ENCODE measurements at places on chromosomes 4 and X. TPM values are rescaled to one million over a fixed set of nuclear protein-coding genes. Genes with fewer than 3 reads are reported as not detected.

DNA sequence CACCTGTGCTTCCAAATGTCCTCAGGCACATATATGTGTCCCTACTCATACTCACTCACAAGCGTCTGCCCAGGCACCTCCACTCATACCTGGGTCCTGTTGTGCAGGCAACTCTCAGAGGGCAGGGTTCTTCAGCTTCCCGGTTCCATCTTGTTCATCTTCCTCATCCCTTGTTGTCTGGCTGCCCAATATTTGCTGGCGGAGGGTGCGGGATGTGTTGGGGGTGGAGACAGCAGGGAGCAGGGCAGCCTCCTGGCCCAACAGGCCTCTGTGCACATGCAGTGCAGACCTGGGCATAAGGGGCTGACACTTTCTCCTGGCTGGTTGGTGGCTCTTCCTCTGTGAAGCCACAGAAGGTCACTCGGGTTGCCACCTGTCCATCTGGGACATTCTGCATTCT, 32.1 kb downstream of the NBDY start:
- no peaks in the 10 kb centered on the region for H3K27me3 ChIP-seq
- no peak overlapping the region for H3K27ac ChIP-seq
- no peak overlapping the region for H3K4me3 ChIP-seq

DNA sequence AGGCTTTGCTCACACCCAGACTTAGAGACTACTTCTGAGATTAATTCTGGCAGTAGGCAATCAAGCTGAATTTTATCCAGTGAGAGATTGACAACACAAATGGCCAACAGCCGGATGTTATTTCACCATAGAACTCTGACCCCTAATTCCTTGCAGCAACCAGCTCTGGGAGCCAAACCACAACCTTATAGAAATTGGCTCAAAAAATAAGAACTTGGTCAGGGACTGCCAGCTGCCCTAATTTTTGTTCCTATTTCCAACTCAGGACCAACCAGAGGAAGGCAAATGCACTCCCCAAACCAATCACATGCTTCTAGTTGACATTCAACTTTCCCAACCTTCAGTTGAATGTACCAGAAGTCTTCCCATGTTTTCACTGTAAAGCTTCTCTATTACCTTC, 269.7 kb downstream of the HS3ST1 start:
- no peak for DNase-seq
- H3K36me3 ChIP-seq: no peaks in the 10 kb centered on the region
- H3K4me1 ChIP-seq: no peaks in the 10 kb centered on the region
- no peak overlapping the region for H3K27ac ChIP-seq
- H3K27me3 ChIP-seq: no peaks in the 10 kb centered on the region
- H3K4me3 ChIP-seq: no peak overlapping the region

DNA sequence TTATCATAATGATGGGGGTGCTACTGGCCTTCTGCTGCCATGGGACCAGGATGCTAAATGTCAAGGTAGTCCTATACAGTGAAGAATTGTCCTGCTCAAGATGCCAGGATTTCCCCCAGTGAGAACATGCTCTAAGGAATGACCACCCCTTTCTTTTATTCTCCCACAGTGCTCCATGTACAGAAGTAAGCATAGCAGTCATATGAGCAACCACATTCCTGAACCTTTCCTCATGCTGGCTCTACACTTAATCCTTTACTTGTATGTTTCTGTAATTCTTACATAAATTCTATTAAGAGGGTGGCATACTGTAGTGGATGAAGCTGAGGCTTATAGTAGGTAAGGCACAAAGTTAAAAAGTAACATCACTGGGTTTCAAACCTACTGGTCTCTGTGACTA, 20.2 kb downstream of the CYP2U1 start:
- DNase-seq: no peak
- H3K27ac ChIP-seq: no peak overlapping the region
- H3K36me3 ChIP-seq: peaks cover 22% of the 10 kb centered on the region

- no peak overlapping the region for H3K4me3 ChIP-seq
These were observed 58.9 kb upstream of the DKK2 start for GRCh38 chr4:107094976-107095375.

DNA sequence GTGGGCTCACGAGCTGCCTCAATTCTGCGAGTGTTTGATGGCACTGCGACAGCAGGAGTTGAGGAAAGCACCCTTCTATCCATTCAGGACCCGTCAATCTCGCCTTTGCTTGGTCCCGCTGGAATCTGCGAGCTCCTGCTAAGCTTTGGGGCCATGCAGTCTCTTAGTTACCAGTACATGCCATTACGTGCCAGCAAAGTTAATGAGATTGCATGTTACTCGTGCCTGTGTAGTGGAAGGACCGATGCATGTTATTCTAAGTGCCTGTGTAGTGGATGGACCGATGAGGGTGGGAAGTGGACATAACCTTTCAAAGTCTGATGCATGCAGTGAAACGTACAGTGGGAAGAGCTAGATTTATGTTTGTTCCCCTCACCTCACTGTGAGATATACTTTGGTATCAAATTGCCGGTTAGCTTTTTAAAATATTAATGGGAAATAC, 569 bp downstream of the RPS3A start:
- H3K27me3 ChIP-seq: no peaks in the 10 kb centered on the region
- H3K36me3 ChIP-seq: peaks cover 32% of the 10 kb centered on the region
- H3K4me1 ChIP-seq: peaks cover 28% of the 10 kb centered on the region
- H3K27ac ChIP-seq: peak overlapping the region; percentile 90

DNA sequence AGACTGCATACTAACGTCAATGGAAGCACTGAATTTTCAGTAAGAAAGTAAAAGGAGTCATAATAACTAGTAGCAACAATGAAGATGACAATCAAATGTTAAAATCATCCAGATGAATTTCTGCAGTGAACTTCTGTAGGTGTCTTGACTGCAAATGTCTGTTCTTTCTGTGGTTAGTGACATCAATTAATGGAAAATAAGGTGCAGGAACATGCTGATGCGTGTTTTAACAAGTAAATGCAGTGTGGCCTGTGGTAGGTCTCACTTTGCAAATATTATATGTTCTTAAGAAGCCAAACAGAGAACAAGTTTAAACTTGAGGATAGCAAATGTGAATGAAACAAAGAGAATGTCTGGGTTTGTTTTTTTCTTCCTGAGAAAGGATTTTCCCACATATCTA, 2.6 kb upstream of the DTHD1 start:
- H3K4me3 ChIP-seq: no peak overlapping the region
- H3K27ac ChIP-seq: no peak overlapping the region
- no peaks in the 10 kb centered on the region for H3K36me3 ChIP-seq

Gene KIAA1210
- not detected for total RNA-seq

DNA sequence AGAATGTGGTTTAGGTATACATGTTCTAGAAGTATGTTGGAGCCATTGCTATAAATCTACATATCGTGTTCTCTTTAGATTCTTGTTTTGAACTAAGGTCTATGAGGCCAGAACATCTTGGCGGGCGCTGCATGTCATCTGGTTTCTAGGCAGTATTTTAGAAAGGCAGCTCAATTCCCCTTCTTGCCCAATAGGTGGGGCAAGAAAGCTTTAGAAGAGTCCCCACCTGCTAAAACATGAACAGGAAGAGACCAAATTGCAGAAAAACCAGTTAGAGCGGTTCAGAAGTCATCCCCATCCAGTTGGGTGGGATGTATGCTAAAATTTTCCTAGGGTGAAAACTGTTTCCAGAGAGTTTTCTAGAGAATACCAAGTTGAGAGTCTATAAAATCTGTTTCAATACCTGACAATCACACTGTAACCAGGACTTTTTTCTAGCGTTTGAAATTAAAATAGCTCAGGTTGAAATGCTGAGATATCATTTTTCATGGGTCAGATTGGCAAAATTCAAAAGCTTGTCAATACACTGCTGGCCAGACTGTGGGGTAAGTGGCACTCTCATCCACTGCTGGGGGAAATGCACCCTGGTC, 17.5 kb upstream of the SH3KBP1 start:
- no peak overlapping the region for H3K4me3 ChIP-seq
- H3K27me3 ChIP-seq: no peaks in the 10 kb centered on the region
- DNase-seq: no peak
- no peaks in the 10 kb centered on the region for H3K36me3 ChIP-seq
- peaks cover 3% of the 10 kb centered on the region for H3K4me1 ChIP-seq

Gene ARMCX1
- total RNA-seq: 11.5 TPM

Gene LRIT3
- 2.2 TPM for total RNA-seq

- no peak overlapping the region for H3K4me3 ChIP-seq
- no peaks in the 10 kb centered on the region for H3K36me3 ChIP-seq
- no peak overlapping the region for H3K27ac ChIP-seq
- H3K27me3 ChIP-seq: no peaks in the 10 kb centered on the region
- peaks cover 5% of the 10 kb centered on the region for H3K4me1 ChIP-seq
These were observed 122.6 kb upstream of the ANK2 start for GRCh38 chr4:112926819-112927218.

GRCh38 chr4:59704616-59705015, 1495.5 kb upstream of the ADGRL3 start:
- H3K27ac ChIP-seq: no peak overlapping the region
- no peaks in the 10 kb centered on the region for H3K27me3 ChIP-seq
- H3K36me3 ChIP-seq: no peaks in the 10 kb centered on the region
- H3K4me1 ChIP-seq: no peaks in the 10 kb centered on the region
- no peak overlapping the region for H3K4me3 ChIP-seq

- no peaks in the 10 kb centered on the region for H3K36me3 ChIP-seq
- no peaks in the 10 kb centered on the region for H3K27me3 ChIP-seq
- H3K4me3 ChIP-seq: peak overlapping the region; percentile 9
- DNase-seq: no peak
These were observed 127.9 kb upstream of the DMD start for GRCh38 chrX:33339219-33339618.

Gene TMPRSS11B
- total RNA-seq: not detected

Gene ARAP2
- 108 TPM for total RNA-seq

GRCh38 chrX:40809210-40809609, 73.9 kb upstream of the MED14 start:
- no peak overlapping the region for H3K4me3 ChIP-seq
- no peak overlapping the region for H3K27ac ChIP-seq
- no peaks in the 10 kb centered on the region for H3K4me1 ChIP-seq
- DNase-seq: no peak

DNA sequence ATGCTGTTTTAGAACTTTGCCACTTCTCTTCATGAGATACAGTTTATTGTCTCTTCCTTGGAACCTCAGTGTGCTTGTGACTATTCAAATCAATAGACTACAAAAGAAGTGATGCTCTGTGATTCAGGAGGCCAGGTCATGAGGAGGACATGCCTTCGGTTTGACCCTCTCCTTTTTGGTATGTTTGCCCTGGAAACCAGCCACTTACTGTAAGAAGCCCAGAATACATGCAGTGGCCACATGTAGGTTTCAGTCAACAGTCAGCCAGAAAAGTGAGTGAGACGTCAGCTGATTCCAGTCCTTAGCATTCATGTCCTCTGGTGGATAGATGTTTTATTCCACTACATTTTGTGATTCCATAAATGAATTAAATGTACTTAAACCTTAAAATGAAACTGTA, 328.7 kb downstream of the PCDH18 start:
- no peak overlapping the region for H3K27ac ChIP-seq
- H3K27me3 ChIP-seq: no peaks in the 10 kb centered on the region
- H3K4me1 ChIP-seq: no peaks in the 10 kb centered on the region
- H3K4me3 ChIP-seq: no peak overlapping the region

DNA sequence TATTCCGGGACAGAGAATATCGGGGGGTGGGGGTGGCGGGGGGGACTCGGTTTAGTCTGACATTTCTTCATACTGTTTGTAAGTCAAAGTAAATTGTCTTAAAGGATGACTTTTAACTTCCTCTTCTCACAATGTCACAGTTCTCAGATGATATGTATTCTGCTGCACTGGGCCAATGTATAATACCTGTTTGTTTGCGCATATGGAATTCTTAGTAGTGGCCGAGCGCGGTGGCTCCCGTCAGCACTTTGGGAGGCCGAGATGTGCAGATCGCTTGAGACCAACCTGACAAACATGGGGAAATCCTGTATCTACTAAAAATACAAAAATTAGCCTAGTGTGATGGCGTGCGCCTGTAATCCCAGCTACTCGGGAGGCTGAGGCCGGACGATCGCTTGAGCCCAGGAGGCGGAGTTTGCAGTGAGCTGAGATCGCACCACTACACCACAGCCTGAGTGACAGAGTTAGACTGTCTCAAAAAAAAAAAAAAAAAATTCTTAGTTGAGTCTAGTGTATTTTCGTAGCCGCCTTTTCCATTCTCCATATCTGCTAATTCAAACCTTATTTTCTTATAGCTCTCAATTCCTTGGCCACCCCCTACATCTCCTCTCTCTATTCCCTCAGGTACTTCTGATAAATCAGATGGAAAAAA, 851 bp downstream of the POLR2B start:
- H3K4me1 ChIP-seq: peaks cover 55% of the 10 kb centered on the region
- H3K4me3 ChIP-seq: peak overlapping the region; percentile 69
- no peaks in the 10 kb centered on the region for H3K27me3 ChIP-seq

DNA sequence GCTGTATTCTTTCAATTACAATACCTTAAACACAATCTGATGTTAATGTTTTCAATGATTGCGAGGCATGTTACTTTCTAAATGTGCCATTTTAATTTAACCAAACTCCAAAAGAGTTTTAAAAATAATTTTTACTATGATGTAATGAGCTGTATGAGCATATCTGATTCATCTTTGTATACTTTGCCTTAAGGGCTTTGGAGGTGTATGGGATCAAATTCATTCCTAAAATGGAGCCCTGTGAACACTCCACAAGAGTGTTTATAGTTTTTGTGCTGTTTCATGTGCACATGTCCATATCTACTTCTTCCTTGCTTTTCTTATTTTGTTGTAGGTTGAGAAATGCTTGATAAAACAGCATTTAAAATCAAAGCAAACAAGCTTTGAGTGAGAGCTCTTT, 82.4 kb downstream of the ATP10D start:
- peaks cover 38% of the 10 kb centered on the region for H3K36me3 ChIP-seq
- DNase-seq: no peak
- no peak overlapping the region for H3K27ac ChIP-seq
- no peak overlapping the region for H3K4me3 ChIP-seq
- no peaks in the 10 kb centered on the region for H3K27me3 ChIP-seq
- no peaks in the 10 kb centered on the region for H3K4me1 ChIP-seq

DNA sequence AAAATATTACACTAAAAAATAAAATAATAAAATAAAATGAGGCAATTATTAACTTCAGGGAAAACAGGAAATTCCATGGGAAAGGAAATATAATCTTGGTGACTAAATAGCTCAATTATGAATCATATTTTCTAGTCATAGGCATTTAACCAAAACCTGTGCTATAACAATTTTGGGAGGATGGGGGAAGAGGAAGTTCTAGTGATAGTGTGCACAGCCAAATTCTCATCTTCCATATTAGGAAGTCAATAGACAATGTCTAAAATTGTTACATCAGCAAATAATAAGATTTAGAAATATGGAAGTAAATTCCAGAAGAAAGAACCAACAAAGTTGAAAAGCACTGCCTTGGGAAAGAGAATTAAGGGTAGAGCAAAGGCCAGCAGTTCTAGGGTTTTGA, 2.8 kb downstream of the AWAT2 start:
- H3K4me3 ChIP-seq: no peak overlapping the region
- H3K4me1 ChIP-seq: no peaks in the 10 kb centered on the region
- no peaks in the 10 kb centered on the region for H3K27me3 ChIP-seq
- H3K36me3 ChIP-seq: no peaks in the 10 kb centered on the region

DNA sequence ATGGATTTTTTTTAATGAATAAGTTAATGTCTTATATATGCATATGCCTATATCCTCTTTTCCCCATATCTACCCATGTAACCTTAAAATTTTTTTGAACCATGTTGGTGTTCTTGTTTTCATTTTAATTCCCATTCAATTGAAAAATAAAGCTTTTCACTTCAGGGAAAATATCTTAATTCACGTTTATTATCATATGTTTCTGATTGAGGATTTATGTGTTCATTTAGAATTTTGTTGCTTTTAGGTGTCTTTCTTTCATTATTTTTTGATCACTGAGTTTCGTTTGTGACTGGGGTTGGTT, 29.1 kb downstream of the HADH start:
- H3K4me3 ChIP-seq: no peak overlapping the region
- no peak for DNase-seq
- peaks cover 63% of the 10 kb centered on the region for H3K36me3 ChIP-seq
- H3K27me3 ChIP-seq: no peaks in the 10 kb centered on the region

GRCh38 chr4:38328989-38329729, 334.8 kb upstream of the KLF3 start:
- H3K27me3 ChIP-seq: no peaks in the 10 kb centered on the region
- H3K36me3 ChIP-seq: no peaks in the 10 kb centered on the region
- no peak overlapping the region for H3K4me3 ChIP-seq

Gene FRYL
- 72.1 TPM for total RNA-seq
